ENCODE measurements at places on chromosomes 1 and 21.
A peak's percentile ranks its signal among the peaks of the same experiment; 100 is the strongest.

- H3K4me1 ChIP-seq, result peaks cover 10% of the 10 kb centered on the region
- H3K27me3 ChIP-seq, result peaks cover 10% of the 10 kb centered on the region
- H3K36me3 ChIP-seq, result no peaks in the 10 kb centered on the region
- no peak overlapping the region for H3K4me3 ChIP-seq
Observed at GRCh38 chr1:229024528-229025130, 246.3 kb upstream of the RAB4A start.

GRCh38 chr1:112722601-112723510, 7.7 kb upstream of the PPM1J start:
- H3K36me3 ChIP-seq, result no peaks in the 10 kb centered on the region
- H3K4me3 ChIP-seq, result peak overlapping the region; percentile 0
- peak; percentile 58 for DNase-seq
- H3K27ac ChIP-seq, result no peak overlapping the region
- H3K27me3 ChIP-seq, result peaks cover 29% of the 10 kb centered on the region

DNA sequence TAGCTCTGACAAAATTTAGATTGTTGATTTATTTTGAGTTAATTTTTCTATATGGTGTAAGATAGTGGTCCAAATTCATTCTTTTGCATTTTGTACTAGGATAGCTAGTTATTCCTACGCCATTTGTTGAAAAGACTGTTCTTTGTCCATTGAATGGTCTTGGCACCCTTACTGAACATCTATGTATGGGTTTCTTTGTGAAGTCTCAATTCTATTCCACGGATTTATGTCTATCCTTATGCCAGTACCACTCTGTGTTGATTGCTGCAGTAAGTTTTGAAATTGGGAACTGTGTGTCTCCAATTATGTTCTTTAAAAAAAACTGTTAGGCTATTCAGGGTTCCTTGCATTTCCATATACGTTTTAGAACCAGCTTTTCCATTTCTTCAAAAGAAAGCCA, 145.7 kb downstream of the ZNF644 start:
- H3K4me3 ChIP-seq, result no peak overlapping the region
- peaks cover under 1% of the 10 kb centered on the region for H3K27me3 ChIP-seq
- H3K36me3 ChIP-seq, result no peaks in the 10 kb centered on the region
- no peaks in the 10 kb centered on the region for H3K4me1 ChIP-seq

GRCh38 chr1:61743716-61744580, 1.7 kb downstream of the PATJ start:
- H3K36me3 ChIP-seq, result no peaks in the 10 kb centered on the region
- DNase-seq, result no peak
- H3K4me3 ChIP-seq, result peak overlapping the region; percentile 56
- peaks cover 18% of the 10 kb centered on the region for H3K4me1 ChIP-seq

- no peak for DNase-seq
- peaks cover 21% of the 10 kb centered on the region for H3K4me1 ChIP-seq
- H3K4me3 ChIP-seq, result no peak overlapping the region
- H3K36me3 ChIP-seq, result peaks cover 20% of the 10 kb centered on the region
- H3K27me3 ChIP-seq, result no peaks in the 10 kb centered on the region
- H3K27ac ChIP-seq, result no peak overlapping the region
Observed at GRCh38 chr21:41903559-41904351, 24.6 kb upstream of the PRDM15 start.

- peaks cover 4% of the 10 kb centered on the region for H3K4me1 ChIP-seq
- no peaks in the 10 kb centered on the region for H3K27me3 ChIP-seq
- no peak overlapping the region for H3K4me3 ChIP-seq
- no peak overlapping the region for H3K27ac ChIP-seq
Observed at GRCh38 chr1:87084244-87084836, 169.9 kb downstream of the HS2ST1 start.

GRCh38 chr1:99766378-99766800, at the start of gene FRRS1:
FRRS1 (minus strand) TSS chr1:99766635; CDS start chr1:99748768, 17,867 bp downstream.
- H3K4me1 ChIP-seq, result peaks cover 6% of the 10 kb centered on the region
- peaks cover 48% of the 10 kb centered on the region for H3K27me3 ChIP-seq
- peak within 1 kb of the TSS; percentile 87 for H3K4me3 ChIP-seq
- DNase-seq, result peak; percentile 82
- peak within 1 kb of the TSS; percentile 55 for H3K27ac ChIP-seq

DNA sequence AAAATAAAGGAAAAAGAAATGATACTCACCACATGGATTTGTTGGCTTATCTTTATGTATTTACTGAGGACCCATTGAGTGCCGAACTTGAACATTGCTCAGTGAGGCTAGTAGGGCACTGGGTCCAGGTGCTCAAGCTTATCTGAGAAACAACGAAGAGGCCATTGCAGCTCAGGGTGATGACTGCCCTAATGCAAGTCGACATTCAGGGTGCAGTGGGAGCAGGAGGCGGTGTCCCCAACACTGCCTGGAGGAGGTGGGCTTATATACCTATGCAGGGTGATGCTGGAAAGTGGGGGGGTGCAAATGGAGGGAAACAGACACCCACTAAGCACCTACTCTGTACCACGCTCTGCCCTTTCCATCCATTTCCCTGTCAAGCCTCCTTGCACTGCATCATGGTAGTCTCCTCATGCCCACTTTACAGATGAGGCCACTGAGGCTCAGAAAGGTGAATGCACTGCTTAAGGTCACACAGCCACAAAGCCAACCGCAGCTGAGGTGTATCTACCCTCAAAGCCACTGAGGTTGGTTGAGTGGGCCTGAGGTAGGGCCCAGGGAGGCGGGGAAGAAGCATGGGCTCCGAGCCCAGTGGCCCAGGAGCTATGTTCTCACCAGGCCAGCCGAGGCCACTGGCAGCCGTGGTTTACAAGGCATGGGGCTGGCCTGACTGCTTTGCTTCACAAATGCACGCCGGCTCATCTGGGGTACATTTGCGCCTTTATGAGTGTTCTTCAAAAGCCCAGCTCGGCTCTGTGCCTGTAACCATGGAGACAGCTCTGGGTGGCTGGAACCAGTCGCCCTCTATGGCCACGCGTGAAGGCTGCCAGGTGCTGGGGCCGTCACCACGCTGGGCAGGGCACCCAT, 103.8 kb downstream of the EPHB2 start:
- H3K4me1 ChIP-seq, result no peaks in the 10 kb centered on the region
- H3K36me3 ChIP-seq, result no peaks in the 10 kb centered on the region
- H3K27ac ChIP-seq, result no peak overlapping the region
- no peak overlapping the region for H3K4me3 ChIP-seq

GRCh38 chr1:92583821-92584760, 97.4 kb upstream of the GFI1 start:
- H3K36me3 ChIP-seq, result peaks cover 16% of the 10 kb centered on the region
- no peak for DNase-seq
- no peaks in the 10 kb centered on the region for H3K27me3 ChIP-seq
- peak overlapping the region; percentile 92 for H3K27ac ChIP-seq

DNA sequence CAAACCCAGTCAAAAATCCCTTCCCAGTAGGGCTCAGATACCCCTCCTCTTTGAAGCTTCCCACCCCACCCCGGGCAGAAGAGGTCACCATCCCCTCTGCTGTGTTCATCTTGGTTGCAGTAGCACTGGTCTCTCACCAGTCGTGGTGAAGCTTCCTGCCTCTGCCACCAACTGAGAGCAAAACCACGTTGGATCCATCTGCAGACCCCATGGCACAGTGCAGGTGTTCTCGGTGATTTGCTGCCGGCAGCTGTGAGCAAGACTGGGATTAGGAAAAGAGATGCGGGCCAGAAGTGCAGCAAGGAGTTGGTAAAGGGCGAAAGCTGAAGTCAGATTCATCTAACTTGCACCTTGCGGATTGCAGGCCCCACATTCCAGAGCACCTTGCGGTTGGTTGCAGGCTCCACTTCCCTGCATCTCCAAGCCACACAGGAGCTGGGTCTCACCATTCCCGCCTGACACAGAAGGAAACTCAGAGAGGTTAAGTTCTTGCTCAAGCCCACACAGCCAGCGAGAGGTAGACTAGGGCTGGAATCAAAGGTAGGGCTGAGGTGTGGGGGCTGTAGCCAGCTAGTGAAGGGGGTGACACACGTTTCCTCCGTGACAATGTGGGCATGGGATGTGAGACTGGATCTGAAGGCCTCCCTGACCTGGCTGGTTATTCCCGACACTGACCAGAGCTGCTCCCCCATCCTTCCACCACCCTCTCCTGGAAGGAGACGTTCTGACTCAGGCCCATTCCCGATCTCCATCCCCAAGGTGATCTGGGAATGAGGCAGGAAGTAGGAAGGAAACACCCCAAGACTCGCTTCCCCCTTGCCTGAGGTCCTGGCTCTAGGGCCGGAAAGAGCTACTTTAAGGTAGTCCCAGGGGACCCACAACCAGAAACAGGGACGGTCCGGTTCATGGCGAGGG, 3.3 kb upstream of the FAM110D start:
- H3K27ac ChIP-seq, result no peak overlapping the region
- H3K27me3 ChIP-seq, result peaks cover 53% of the 10 kb centered on the region
- peaks cover 1% of the 10 kb centered on the region for H3K4me1 ChIP-seq
- H3K4me3 ChIP-seq, result no peak overlapping the region
- H3K36me3 ChIP-seq, result no peaks in the 10 kb centered on the region

DNA sequence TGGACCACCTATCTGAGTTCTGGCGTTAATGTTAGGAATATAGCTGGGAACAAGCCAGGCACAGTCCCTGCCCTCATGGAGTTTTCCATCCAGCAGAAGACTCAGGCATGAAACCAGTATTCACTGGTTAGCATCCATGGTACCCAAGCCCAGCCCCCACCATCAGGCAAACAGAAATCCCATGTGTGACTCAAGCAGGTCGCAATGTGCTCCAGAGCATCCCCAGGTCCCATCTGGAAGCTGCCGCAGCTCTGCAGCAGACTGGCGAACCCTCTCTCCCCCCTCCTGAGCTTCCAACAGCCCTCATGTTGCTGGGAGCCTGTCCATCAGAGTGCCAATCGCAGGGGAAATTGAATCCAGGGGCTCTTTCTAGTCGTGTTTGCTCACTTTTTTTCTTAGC, 174.2 kb downstream of the RRAGC start:
- H3K36me3 ChIP-seq, result no peaks in the 10 kb centered on the region
- no peak overlapping the region for H3K4me3 ChIP-seq
- no peaks in the 10 kb centered on the region for H3K4me1 ChIP-seq
- peaks cover 14% of the 10 kb centered on the region for H3K27me3 ChIP-seq
- no peak for DNase-seq
- no peak overlapping the region for H3K27ac ChIP-seq

GRCh38 chr1:200838676-200839445, 33.9 kb upstream of the GPR25 start:
- H3K27ac ChIP-seq, result no peak overlapping the region
- no peaks in the 10 kb centered on the region for H3K27me3 ChIP-seq
- H3K36me3 ChIP-seq, result no peaks in the 10 kb centered on the region
- DNase-seq, result no peak

GRCh38 chr21:14259747-14260146, 43.8 kb downstream of the RBM11 start:
- H3K4me3 ChIP-seq, result no peak overlapping the region
- H3K27ac ChIP-seq, result no peak overlapping the region
- H3K27me3 ChIP-seq, result peaks cover 12% of the 10 kb centered on the region
- H3K4me1 ChIP-seq, result no peaks in the 10 kb centered on the region
- DNase-seq, result no peak

DNA sequence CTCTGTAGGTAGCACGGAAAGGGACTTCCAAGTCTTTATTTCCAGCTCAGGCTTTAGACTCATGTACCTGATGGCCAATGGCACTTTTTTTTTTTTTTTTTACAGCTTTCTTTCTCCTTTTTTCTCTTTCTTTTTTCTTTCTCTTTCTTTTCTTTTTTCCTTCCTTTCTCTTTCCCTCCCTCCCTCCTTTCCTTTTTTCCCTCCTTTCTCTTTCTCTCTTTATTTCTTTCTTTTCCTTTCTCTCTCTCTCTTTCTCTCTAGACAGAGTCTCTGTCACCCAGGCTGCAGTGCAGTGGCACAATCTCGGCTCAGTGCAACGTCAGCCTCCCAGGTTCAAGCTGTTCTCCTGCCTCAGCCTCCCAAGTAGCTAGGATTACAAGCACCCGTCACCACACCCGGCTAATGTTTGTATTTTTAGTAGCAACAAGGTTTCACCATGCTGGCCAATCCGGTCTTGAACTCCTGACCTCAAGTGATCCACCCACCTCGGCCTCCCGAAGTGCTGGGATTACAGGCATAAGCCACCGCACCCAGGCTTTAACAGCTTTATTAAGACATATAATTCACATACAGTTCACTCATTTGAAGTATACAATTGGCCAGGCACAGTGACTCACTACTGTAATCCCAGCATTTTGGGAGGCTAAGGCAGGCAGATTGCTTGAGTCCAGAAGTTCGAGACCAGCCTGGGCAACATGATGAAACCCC, 5.1 kb upstream of the DCAF8 start:
- no peak for DNase-seq
- peaks cover 3% of the 10 kb centered on the region for H3K36me3 ChIP-seq
- no peak overlapping the region for H3K27ac ChIP-seq
- peaks cover 9% of the 10 kb centered on the region for H3K4me1 ChIP-seq
- H3K27me3 ChIP-seq, result no peaks in the 10 kb centered on the region

GRCh38 chr21:41731081-41731480, 35.8 kb downstream of the RIPK4 start:
- H3K27me3 ChIP-seq, result peaks cover 31% of the 10 kb centered on the region
- H3K4me3 ChIP-seq, result no peak overlapping the region
- H3K4me1 ChIP-seq, result peaks cover 3% of the 10 kb centered on the region
- no peak for DNase-seq

- no peak overlapping the region for H3K27ac ChIP-seq
- H3K4me1 ChIP-seq, result no peaks in the 10 kb centered on the region
- no peaks in the 10 kb centered on the region for H3K36me3 ChIP-seq
- no peaks in the 10 kb centered on the region for H3K27me3 ChIP-seq
Observed at GRCh38 chr1:47875831-47876586, 121.2 kb downstream of the TRABD2B start.

DNA sequence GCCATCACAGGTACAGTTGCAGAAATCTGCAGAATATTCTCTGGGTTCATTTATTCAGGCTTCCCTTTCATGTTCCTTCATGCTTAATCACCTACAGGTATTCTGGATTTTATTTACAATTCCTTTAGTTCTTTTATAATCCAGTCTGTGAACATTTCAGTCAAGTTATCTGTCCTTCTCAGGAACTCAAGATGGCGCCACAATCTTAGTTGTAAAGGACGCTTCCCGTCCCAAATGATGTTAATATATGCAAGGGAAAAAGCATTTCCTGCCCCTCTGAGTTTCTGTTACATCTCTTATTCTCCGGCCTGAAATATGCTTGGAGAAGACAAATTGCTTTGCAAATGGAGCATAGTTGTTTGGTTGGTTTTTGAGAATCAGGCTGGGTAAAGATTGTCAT, 19.3 kb downstream of the F3 start:
- no peak for DNase-seq
- H3K27ac ChIP-seq, result no peak overlapping the region

- no peak for DNase-seq
- no peaks in the 10 kb centered on the region for H3K4me1 ChIP-seq
- H3K27me3 ChIP-seq, result no peaks in the 10 kb centered on the region
- H3K4me3 ChIP-seq, result no peak overlapping the region
- no peak overlapping the region for H3K27ac ChIP-seq
Observed at GRCh38 chr1:194268839-194269238, 1082.4 kb upstream of the B3GALT2 start.

All from activated CD4-positive, alpha-beta T cell treated with anti-CD3 and anti-CD28 coated beads, Interleukin-2, amount 10 ng/mL, durations not matched to agents 24 days and 14 days (primary cell).